ENCODE measurements at places on chromosomes 1 and 21.
A peak's percentile ranks its signal among the peaks of the same experiment; 100 is the strongest.

DNA sequence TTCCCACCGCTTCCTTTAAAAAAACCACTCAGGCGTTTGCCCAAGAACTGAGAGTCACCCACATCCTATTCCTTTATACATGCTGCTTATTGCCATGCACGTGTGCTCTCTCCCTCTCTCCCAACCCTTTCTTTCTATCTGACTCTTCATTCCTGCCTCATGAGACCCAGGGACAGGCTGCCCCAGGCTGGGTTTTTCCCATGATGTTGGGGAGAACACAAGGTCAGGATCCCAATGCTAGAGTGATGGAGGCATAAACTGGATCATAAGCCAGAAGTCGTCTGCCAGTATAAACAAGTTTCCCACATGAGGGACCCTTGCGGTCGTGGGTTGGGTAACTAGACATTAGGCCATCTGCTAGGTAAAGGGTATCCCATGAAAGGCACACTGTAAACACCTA lies 64.9 kb downstream of the CD2 start:
- peak; percentile 45 for DNase-seq

DNA sequence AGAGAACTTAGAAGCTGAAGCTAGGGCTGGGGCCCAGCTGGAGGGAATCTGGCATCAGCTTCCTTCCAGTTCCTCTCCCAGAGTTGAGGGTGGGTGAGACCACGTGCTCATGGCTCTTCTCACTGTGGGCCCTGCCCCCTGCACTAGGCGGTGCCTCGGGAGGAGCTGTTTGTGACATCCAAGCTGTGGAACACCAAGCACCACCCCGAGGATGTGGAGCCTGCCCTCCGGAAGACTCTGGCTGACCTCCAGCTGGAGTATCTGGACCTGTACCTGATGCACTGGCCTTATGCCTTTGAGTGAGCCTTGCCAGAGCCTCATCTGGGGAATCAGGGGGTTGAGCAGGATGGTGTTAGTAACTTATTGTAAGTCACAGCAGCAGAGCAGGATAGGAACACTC lies 16.1 kb downstream of the AKR1A1 start:
- DNase-seq = no peak

- DNase-seq = no peak
Measured at GRCh38 chr1:159862031-159862430, 426 bp downstream of the VSIG8 start.

- no peak for DNase-seq
Measured at GRCh38 chr21:17045214-17045853, 467.5 kb upstream of the CXADR start.

DNA sequence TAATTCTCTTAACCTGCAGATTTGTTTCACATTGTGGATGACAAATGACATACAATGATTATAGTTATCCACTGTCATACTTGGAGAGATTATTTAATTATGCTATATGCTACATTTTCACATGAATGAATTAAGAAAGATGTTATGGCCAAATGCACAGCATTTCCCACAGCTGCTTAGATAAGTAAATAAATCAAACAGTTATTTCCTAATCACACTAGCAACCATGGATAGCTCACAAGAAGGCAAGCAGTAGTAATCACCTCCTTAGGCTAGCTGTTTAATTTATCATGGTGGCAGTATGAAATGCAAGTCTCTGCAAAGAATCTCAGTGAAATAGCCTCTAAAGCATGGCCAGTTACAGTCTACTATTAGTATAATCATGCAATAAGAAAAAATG lies 1581.5 kb downstream of the NCAM2 start:
- no peak for DNase-seq

DNA sequence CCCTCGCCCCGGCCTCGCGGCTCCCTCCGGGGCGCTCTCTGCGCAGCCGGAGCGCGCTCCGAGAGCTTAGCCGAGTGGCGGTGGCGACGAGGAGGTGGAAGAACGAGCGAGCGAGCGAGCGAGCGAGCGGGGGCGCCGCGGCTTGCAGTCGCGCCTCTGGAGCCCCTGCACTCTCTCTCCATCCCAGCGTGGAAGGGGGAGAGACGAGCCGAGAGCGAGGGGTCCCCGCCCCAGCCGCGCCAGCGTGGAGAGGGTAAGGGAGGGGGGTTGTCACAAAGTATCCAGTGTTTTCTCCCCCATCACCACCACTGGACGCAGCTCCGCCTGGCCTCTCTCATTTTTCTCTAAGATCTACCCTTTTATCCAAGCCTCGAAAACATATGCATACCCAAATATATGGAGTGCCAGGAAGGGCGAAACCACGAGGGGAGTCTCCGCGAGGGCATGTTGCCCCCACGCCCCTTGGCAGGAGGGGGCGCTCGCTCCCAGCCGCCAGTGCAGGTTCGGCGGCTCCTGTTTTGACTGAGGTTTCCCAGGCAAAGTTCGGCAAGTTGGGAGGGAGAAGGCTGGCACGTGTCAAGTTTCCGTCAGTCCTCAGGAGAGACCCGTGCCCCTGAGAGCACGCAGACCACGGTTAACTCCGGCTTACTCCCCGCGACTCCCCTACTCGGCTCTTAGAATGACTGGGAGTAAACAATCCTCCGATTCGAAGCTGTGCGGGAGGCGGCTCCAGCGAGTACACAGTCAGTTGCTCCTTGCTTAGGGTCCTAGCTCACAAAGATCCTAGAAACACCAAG lies 569 bp upstream of the DAB1 start:
- DNase-seq = no peak
